ENCODE measurements at places on chromosomes 6 and 20.
A peak's percentile ranks its signal among the peaks of the same experiment; 100 is the strongest.

GRCh38 chr6:151493804-151494234 is at the start of gene CCDC170:
CCDC170 (plus strand) TSS chr6:151494017; CDS start chr6:151494129, 112 bp downstream.
- DNase-seq, result no peak

GRCh38 chr20:23270382-23270911 is 80.1 kb upstream of the NXT1 start:
- DNase-seq, result peak; percentile 29

DNA sequence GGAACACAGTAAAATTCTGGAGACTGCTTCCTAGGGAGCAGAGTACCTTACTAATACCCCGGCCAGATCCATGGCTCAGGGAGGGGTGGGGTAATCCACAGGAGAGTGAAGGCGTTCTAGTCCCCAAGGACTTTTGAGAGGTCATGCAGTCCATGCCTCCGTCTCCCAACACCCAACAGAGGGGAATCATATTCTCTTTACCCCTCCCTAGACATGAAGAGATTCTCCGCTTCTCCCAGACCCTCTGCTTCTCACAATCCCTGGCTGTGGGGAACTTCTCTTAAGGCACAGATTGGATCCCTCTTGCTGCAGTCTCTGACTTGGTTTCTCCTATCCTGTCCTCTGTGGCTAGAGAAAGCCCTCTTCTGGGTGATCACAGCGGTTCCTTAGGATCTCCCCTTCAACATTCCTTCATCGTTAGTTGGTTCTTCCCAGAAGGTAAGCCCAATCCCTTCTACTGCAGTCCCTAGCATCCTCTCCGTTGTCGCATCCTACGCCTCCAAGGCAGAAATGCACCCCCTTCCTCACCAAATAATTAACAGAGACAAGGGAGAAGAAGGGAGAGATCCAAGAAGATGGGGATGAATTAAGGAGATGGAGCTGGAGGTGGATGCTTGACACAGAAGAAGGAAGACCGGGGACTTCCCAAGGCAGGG is 562 bp downstream of the GGT7 start:
- DNase-seq, result no peak

DNA sequence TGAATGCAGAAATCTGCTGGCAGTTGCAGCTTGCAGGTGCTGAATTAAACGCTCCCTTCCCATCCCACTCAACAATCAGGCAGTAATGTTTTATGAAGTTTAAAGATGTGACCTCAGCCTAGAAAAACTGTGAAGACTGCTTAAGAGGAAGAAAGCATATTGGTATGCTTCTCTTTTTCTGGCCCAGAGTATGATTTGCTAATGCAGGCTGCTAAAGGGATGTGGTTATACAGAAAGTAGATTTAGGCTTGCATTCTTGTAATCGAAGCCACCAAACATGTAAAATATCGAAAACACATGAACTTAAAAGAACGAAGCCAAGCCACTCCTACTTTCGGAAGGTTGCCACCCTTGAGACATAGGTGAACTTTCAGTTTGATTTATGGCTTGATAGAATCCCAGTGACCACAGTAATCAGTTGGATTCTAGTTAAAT is 40.7 kb downstream of the MAP3K5 start:
- DNase-seq, result no peak

DNA sequence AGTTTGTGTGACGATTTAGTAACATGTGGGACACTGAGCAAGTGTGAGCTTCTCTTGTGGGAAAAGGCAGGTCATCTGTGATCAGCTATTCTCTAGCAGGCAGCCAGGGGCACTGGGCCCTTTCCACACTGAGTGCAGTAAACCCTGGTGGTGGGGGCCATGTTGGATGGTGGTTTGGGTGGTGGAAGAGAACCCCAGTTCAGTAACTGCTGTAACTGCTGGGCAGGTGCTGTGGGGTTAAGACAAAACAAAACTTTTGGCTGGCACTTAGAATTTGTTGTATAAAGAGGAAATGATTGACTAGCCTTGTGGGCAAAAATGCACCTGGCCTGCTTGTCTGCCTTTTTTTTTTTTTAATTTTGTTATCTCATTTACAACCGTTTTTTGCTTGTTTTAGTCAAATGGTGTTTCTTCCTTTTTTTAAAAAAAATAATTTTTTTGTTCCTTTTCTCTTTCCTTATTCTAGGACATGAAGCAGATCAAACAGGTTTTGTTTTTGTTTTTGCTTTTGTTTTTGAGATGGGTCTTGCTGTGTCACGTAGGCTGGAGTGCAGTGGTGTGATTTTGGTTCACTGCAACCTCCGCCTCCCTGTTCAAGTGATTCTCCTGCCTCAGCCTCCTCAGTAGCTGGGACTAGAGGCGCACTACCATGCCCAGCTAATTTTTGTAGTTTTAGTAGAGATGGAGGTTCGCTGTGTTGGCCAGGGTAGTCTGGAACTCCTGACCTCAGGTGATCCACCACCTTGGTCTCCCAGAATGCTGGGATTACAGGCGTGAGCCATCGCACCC is 59.8 kb downstream of the IGF2R start:
- DNase-seq, result no peak

DNA sequence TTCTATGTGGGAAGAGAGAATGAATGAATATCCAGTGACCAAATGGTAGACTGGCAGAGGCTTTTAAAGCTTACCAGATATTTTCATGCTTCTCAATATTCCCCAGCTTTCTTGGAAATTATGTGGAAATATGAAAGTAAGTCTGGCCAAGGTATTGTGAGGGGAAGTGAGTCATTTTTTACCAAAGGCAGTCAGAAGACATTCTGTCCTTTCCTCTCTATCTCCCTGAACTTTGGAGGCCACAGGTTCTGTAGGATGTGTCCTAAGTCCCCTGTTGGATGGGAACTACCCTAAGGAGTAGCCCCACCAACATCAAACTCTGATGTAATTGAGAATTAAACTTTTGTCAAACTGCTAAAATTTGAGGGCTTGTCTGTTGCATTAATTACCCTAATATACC is 593.8 kb upstream of the NRSN1 start:
- no peak for DNase-seq

DNA sequence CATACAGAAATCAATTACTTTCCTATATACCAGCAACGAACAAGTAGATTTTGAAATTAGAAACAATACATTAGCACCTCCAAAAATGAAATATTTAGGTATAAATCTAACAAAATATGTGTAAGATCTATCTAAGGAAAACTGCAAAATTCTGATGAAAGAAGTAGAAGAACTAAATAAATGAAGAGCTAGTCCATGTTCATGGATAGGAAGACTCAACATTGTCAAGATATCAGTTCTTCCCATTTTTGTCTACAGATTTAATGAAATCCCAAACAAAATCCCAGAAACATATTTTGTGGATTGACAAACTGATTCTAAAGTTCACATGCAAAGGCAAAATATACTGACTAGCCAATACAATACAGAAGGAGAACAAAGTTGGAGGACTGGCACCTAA is 33.7 kb downstream of the PREP start:
- DNase-seq, result no peak

GRCh38 chr6:5580736-5581581 is 319.6 kb downstream of the FARS2 start:
- no peak for DNase-seq

DNA sequence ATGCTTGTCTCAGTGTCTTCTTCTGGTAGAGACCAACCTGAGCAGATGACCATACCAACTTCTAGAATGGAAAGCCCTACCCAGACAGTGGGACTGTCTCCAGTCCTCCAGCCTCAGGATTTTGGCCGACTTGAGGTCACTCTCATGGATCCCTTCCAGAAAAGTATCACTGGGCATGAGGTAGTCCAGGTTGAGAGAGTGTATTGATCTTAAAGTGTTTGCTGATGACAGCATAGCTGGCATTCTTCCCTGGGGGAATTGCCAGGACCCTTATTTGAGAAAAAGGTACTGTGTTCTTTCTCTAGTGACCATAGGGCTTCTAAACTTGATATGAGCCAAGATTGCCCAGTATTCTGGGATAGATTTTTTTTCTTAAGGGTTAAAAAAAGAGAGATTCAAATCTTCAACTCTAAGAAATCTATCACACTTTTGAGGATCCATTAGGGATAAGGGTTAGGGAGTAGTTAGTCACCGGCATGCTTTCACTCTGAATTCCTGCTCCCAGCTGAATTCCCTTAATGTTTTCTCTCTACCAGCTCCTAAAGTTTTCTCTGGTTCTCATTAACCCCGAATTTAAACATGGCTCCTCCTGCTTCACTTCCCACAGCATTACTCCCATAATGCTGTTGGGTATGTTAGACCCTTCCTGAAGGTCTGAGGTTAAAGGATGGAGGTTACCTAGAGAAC is 73.6 kb upstream of the FLRT3 start:
- DNase-seq, result no peak

GRCh38 chr6:115583290-115583689 is 477.4 kb downstream of the FRK start:
- DNase-seq, result no peak

DNA sequence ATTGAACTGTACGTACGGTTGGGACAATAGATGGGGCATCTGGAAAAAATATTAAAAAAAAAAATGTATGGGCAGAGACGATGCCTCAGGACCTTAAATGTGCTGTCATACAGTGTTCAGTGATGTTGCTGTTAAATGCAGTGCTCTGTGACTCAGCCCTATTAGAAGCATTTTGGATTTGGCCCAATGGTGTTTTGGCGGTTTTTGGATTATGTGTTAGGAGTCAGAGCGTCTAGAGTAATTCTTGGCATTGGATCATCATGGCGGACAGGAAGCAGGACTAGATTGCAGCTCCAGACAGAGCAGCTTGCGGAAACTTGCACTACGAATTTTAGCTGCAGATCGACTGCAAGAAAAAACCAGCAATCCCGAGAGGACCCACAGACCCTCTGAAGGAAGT is 280.0 kb downstream of the SOX4 start:
- DNase-seq, result no peak

- peak; percentile 10 for DNase-seq
Observed at GRCh38 chr6:3337521-3338350, 79.0 kb downstream of the PSMG4 start.

GRCh38 chr6:6651335-6651734 is 62.8 kb downstream of the LY86 start:
- DNase-seq, result no peak

- no peak for DNase-seq
Observed at GRCh38 chr6:56913285-56914074, 41.4 kb upstream of the BEND6 start.

Measured in kidney glomerular epithelial cell (primary cell).